Effector CD4-positive, alpha-beta T cell (primary cell): ENCODE measurements at places on chromosomes 12 and 14.

DNA sequence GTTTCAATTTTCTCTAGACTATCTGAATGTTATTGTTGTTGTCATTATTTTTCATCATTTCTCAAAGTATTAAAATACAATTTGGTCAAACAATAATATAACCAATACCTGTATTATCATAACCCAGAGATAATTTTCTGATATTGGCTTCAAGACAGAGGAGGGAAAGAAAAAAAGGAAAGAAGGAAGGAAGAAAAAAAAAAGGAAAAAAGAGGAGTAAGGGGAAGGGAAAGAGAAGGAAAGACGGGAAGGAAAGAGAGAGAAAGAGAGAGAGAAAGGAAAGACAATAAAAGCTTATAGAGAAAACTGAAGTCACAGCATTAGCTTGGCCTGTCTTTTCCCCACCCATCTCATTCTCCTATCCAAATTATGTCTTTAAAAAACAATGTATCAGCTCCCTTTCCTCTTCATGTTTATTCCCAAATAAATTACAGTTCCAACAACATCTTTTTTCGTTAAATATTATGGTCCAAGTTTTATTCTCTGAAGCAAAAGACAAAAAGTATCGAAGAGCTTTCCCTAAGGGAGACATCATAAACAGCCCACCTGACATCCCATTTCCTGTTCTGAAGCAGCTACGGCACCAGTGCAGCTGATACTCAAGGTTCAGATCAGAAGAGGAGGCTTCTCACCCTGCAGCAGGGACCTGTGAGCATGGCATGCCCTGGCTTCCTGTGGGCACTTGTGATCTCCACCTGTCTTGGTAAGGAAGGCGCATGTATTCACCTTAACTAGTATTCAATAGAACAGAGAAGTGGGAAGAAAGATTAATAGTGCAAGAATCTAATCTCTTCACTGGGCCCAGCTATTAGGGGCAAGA lies 308.3 kb downstream of the DAD1 start:
- no peak for DNase-seq

DNA sequence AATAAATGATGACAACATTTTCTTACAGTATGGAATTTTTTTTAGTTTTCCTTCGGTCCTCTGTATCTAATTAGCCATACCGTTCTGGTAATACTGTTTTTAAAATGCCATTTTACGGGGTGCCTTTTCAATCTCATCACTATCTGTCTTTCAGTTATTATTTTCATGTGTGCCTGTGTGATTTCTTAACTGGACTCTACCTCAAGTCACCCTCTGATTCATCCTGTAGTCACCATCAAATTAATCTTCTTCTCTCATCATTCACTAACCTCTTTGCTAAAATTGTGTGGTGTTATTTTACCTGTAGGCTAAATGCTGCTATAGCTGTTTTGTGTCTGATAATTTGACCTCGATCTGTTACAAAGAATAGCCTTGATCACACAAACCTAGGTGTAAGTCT lies 16.0 kb upstream of the CCT2 start:
- no peak for DNase-seq

DNA sequence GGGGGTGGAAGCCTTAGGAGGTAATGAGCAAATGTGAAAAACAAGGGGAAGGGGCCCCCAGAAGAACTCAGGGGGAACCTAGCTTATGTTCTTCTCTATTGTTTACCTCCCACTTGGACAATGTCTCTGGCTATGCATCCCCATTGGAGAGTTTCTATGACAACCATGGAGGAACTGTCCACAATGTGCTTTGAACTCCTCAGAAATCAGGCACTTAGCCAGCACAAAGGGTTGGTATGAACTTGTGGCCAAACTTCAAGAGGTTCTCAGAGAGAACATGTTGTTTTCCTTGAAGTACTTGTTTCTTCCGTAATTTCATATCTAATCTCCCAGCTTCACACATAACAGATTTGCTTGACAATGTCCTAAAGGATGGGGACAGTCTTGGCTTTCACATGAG lies 202.8 kb upstream of the PELI2 start:
- DNase-seq = no peak

GRCh38 chr12:81039231-81039630 lies 38.6 kb upstream of the ACSS3 start:
- DNase-seq = no peak

- no peak for DNase-seq
Observed at GRCh38 chr14:104687601-104688504, 1.6 kb upstream of the INF2 start.

- no peak for DNase-seq
Observed at GRCh38 chr14:55845963-55846825, 266.2 kb downstream of the KTN1 start.

GRCh38 chr12:106308611-106309010 lies 6.1 kb downstream of the TCP11L2 start:
- no peak for DNase-seq

DNA sequence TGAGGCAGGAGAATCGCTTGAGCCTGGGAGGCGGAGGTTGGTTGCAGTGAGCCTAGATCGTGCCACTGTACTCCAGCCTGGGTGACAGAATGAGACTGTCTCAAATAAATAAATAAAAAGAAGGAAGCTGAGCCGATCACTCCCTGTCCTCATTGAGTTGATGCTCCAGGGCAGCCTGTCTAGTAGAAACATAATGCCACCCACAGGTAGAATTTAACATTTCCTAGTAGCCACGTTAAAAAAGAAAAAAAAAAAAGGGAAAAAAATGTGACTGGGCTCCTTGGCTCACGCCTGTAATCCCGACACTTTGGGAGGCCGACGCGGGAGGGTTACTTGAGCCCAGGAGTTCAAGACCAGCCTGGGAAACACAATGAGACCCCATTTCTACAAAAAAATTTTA lies 135.7 kb downstream of the SCARB1 start:
- no peak for DNase-seq

DNA sequence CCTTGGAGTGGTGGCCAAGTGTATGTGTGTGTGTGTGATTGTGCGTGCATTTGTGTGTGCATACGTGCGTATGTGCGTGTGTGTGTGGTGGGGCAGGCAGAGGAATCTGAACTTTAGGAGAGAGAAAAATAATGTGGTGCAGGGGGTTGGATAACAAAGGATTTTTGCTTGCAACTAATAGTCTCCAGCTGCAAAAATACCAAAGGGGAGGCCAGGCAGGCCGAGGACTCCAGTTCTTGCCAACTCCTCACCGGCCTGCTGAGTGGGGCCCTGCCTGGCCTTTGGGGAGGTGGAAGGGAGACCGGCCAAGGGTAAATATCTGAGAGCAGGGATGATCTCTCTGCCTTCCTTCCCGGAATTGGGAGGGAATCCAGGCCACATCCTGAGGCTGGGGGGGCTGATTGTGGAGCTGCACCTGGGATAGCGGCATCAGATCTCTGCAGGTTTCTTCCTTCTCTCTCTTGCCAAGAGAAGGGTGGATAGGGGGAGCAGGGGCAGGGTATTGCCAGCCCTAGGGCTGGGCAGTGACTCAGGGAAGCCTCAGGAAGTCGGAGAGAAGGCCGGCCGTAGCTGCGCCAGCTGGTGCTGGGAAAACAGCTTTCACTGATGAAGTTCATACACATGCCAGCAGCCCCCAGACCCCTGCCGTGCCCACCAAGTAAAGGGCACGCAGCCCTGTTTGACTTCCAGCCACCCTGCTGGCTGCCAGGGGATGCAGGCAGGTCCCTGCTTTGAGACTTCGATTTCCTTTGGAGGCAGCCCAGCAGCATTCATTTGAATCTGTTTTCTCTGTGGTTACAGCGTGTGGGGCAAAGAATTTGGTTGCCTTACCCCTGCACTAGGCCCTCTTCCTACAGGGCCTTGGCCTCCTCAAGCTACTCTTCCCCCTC lies 4.6 kb upstream of the LRP1-AS start:
- no peak for DNase-seq

DNA sequence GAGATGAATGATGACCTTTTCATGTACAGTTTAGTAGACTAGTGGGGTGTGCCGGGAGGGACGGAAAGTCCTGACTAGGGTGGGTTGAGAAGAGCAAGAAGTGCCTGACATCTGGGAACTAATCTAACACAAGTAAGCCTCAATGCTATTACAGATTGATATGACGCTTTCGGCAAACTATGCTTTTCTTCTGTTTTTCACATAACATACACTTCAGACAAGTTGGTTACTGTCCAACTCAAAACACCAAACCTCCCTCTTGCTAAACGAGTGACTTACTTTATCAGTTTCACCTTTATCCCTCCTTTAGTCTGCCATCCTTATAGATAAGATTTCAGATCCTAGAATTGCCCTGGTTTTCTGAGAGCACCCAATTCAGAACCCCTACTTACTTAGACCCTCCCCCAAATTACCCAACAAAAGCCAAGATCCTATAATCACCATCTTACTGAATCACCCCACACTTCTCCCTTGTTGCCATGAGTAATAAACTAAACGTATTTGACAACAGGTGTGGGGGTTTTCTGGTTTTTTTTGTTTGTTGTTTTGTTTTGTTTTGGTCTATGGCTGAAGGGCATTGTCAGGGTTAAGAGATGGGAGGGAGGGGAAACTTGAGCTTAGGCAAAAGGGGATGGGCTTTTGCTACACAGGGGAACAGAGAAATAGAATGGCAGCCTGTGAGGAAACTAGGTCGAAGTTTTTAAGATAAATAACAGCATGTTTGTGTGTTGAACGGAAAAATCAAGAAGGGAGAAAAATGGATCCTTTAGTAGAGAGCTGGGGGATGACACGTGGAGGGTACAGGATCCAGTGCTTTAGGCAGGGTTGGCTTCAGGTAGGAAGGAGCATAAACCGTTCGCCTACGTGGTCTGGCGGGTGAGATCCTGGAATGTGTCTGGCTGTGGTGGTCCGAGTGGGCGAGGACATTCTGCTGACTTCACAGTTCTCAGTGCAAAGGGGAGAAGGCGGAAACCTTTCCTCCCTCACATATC lies 6.1 kb upstream of the PSMA3 start:
- DNase-seq = no peak
